ENCODE measurements at places on chromosomes 5 and 9. TPM values are rescaled to one million over a fixed set of nuclear protein-coding genes. Genes with fewer than 3 reads are reported as not detected.
A peak's percentile ranks its signal among the peaks of the same experiment; 100 is the strongest.

DNA sequence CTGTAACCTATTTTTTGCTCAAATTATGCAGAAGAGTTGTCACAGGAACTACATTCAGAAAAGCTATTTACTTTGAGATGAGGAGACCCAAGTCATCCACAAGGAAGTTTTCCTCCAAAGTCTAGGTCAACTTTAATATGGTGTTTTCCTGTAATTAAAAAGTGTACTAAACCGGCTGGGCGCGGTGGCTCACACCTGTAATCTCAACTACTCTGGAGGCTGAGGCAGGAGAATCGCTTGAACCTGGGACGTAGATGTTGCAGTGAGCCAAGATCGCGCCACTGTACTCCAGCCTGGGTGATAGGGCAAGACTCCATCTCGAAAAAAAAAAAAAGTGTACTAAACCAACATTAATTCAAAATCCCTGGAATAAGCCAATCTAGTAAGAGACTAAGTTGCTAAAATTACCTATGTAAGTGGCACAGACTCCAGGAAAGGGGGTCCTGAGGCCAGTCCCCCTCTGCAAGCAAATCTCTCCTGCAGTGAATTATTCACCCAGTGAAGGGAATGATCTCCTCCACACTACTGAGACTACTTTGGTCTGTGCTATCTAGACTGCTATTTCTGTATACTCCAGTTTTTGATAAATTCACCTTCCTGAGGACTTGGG lies 38.9 kb downstream of the FNBP1 start:
- no peak overlapping the region for H3K27ac ChIP-seq
- H3K4me1 ChIP-seq, result no peaks in the 10 kb centered on the region
- no peak overlapping the region for H3K4me3 ChIP-seq
- DNase-seq, result peak; percentile 29

DNA sequence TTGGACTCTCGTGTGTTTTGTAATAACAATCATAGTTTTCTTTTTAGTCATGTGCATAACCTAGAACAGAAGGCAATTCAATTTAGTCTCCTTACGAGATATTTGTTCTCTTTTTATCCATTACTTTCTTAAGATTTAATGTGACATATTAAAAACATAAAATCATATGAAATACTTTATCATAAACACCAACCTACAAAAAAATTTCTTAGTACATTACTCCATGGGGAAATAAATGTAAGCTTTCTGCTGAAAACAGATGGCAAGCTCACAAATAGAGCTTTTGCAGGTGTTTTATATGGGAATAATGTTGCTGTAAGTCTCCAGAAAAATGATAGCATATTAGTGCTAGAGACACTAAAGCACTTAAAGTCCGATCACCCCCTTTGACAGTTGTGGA lies 1035.2 kb upstream of the ARRDC3 start:
- H3K36me3 ChIP-seq, result no peaks in the 10 kb centered on the region
- DNase-seq, result no peak
- no peaks in the 10 kb centered on the region for H3K4me1 ChIP-seq
- no peak overlapping the region for H3K4me3 ChIP-seq
- H3K27me3 ChIP-seq, result no peaks in the 10 kb centered on the region

C5 gene
- 5.1 TPM for total RNA-seq

DNA sequence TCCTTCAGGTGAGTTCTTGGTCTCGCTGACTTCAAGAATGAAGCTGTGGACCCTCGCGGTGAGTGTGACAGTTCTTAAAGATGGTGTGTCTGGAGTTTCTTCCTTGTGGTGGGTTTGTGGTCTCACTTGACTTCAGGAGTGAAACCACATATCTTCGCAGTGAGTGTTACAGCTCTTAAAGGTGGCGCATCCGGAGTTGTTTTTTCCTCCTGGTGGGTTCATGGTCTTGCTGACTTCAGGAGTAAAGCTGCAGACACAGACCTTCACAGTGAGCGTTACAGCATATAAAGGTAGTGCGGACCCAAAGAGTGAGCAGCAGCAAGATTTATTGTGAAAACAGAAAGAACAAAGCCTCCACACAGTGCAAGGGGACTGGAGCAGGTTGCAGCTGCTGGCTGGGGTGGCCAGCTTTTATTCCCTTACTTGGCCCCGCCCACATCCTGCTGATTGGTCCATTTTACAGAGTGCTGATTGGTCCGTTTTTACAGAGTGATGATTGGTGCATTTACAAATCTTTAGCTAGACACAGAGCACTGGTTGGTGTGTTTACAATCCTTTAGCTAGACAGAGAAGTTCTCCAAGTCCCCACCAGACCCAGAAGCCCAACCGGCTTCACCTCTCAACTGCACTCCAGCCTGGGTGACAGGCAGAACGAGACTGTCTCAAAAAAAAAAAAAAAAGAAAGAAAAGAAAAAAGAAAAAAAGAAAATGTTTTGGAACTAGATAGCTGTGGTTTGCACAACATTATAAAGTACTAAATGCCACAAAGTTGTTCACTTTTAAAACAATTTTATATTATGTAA lies 9.1 kb upstream of the ERMP1 start:
- peaks cover 28% of the 10 kb centered on the region for H3K4me1 ChIP-seq
- H3K27me3 ChIP-seq, result peaks cover 10% of the 10 kb centered on the region
- no peak overlapping the region for H3K27ac ChIP-seq
- no peak overlapping the region for H3K4me3 ChIP-seq
- H3K36me3 ChIP-seq, result no peaks in the 10 kb centered on the region

- H3K36me3 ChIP-seq, result no peaks in the 10 kb centered on the region
- no peak overlapping the region for H3K4me3 ChIP-seq
- peaks cover 19% of the 10 kb centered on the region for H3K4me1 ChIP-seq
- no peak for DNase-seq
Observed at GRCh38 chr9:131660466-131661405, 79.1 kb downstream of the RAPGEF1 start.

SHC3 gene
- total RNA-seq, result 0.36 TPM

DNA sequence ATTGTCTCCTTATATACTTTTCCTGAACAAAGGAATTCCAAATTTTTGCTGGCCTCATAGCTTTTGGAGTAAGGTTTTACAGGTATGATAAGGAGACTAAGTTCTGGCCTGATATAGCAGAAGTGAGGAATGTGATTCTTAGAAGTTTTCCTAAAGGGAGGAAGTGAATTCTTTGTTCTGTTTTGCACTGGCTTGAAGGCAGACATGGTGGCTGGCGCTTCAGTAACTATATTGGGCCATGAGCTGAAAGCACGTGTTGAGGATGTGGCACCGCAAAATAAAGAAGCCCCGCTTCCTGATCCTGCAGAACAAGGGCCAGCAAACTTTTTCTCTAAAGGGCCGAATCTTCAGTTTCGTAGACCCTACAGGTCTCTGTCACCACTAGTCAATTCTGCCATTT lies 224.2 kb downstream of the SNX18 start:
- no peaks in the 10 kb centered on the region for H3K36me3 ChIP-seq
- no peak overlapping the region for H3K4me3 ChIP-seq
- H3K27me3 ChIP-seq, result no peaks in the 10 kb centered on the region
- DNase-seq, result no peak
- H3K4me1 ChIP-seq, result peaks cover 37% of the 10 kb centered on the region

DNA sequence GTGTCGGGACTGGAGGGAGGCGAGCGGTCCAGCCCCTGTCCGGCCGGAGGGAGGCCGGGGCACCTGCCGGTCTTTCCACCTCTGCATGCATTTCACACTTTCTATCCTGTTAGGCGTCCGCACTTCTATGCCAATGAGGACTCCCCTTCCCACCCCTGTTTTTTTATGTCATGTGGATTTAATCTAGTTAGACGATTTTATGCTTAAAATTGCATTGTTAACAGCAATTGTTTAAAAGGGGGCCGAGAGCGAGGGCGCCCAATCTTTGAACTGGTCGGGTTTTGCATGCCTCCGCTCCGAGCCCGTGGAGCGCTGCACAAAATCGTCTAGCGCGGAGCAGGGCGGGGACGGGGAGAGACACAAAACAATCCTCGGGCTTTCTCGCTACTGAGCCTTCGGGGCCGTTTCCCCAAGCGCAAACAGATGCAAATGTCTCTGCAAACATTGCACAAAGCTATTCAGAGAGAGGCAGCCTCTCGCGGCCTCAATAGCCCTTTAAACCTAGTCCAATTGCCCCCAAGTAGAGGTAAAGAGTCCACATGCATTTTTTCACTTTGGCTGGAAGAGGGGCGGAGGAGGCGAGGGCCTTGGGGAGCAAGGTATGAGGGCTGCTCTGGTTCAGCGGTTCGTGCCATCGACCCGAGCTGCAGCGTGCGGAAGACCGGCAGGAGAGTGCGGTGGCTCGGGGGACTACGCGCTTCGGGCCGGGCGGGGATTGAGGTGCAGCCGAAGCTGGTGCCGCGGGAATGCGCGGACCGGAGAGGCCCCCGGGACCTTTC lies 37.5 kb upstream of the TIFAB start:
- peaks cover 15% of the 10 kb centered on the region for H3K27me3 ChIP-seq
- no peaks in the 10 kb centered on the region for H3K36me3 ChIP-seq
- peak overlapping the region; percentile 77 for H3K4me3 ChIP-seq
- H3K4me1 ChIP-seq, result peaks cover 34% of the 10 kb centered on the region
- H3K27ac ChIP-seq, result no peak overlapping the region

GRCh38 chr5:138985256-138985655 lies 110.1 kb upstream of the LRRTM2 start:
- no peak overlapping the region for H3K4me3 ChIP-seq
- no peaks in the 10 kb centered on the region for H3K36me3 ChIP-seq
- DNase-seq, result no peak
- no peaks in the 10 kb centered on the region for H3K27me3 ChIP-seq
- peaks cover 38% of the 10 kb centered on the region for H3K4me1 ChIP-seq

IGIP gene
- 10.5 TPM for total RNA-seq

DNA sequence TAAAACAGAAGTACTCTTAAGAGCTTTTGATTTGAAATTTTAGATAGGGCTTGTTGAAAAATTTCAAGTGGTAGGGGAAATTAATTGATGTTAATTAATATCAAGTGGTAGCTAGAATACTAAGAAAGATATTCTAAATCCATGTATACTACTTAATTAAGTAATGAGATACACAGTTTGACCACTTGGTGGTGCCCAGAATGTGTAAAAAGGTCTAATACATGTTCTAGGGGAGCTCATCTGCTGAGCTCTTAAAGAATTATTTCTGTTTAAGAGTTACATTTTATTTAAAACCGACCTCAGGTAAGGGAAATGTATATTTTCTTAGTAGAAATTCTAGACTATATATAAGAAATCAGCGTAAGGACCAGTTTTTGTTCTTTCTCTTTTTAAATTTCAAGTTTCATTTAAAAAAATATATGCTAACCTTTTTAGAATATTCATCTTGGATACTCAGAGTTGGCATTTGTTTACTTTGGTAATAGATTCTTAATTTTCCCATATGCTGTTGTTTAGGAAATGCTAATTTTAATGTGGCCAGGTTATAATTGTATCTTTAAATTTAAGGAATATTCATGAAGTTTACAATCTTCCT lies 61.5 kb downstream of the LNPEP start:
- H3K27ac ChIP-seq, result no peak overlapping the region
- H3K27me3 ChIP-seq, result no peaks in the 10 kb centered on the region
- DNase-seq, result no peak
- no peaks in the 10 kb centered on the region for H3K4me1 ChIP-seq
- no peak overlapping the region for H3K4me3 ChIP-seq

DNA sequence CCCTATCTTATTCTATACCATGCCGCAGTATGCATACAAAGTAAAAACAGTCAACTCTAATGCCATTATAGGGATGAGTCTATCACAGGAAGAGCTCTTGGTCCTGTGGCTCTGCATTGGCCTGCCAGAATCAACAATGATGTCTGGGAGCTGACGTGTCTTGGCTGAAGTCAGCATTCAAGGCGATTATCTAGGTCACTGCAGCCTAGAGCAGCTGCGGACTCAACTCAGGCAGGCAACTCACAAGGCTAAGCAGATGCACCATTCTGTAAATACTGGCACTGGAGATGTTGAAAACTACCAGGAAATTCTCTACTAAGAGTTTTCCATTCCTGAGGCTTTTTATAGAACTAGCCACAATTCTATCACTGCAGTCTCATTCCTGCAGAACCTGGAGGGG lies 13.3 kb downstream of the SPATA9 start:
- H3K36me3 ChIP-seq, result no peaks in the 10 kb centered on the region
- H3K27ac ChIP-seq, result peak overlapping the region; percentile 81
- H3K27me3 ChIP-seq, result no peaks in the 10 kb centered on the region
- H3K4me1 ChIP-seq, result peaks cover 30% of the 10 kb centered on the region
- no peak overlapping the region for H3K4me3 ChIP-seq

CEL gene
- total RNA-seq, result under 0.01 TPM

NR5A1 gene
- total RNA-seq, result not detected

- H3K4me3 ChIP-seq, result no peak overlapping the region
- no peaks in the 10 kb centered on the region for H3K27me3 ChIP-seq
- H3K27ac ChIP-seq, result no peak overlapping the region
- peaks cover 43% of the 10 kb centered on the region for H3K36me3 ChIP-seq
Observed at GRCh38 chr9:137095664-137096517, 9.1 kb downstream of the MAN1B1 start.

Measured in osteoblast (primary cell).